ENCODE measurements at places on chromosomes 16 and 17.

DNA sequence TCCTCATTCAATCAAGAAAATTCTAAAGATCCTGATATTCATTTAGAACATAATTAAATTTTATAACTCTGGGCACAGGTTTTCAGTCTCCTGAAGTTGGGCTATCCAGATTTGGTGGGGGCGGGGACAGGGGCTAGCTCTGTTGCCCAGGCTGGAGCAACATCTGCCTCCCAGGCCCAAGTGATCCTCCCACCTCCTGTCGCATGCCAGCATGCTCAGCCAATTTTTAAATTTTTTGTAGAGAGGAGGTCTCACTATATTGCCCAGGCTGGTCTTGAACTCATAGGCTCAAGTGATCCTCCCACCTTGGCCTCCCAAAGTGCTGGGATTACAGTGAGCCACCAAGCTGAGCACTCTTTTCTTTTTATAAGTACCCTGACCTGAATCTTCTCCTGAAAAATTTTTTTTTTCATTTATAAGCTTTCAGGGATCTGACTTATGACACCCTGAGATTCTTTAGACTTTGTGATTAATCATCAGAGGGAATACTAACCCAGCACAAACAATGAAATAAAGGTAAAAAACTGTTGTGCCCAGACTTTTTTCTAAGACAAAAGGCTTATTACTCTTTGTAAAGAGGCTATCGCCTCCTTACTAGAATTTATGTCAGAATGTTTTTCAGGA, 62.6 kb downstream of the TUBD1 start:
- DNase-seq: no peak

DNA sequence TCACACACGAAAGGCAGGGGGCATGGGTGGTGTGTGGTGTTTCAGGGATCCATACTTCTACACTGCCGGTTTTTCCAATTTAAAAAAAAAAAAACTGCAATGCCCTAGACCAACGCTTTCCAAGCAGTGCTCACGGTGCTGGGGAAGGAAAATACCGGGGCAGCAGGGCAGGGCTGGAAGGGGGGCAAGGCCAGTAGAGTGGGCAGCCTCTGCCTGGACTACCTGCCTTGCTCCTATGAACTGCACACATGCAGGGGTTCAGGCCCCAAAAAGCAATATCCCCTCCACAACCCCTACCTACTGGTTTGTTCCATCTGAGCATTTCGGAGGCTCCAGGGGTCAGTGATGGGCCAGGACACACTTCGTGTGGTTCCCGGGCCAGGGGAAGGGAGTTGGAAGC, 29.4 kb downstream of the RPH3AL start:
- no peak for DNase-seq

- DNase-seq: no peak
These were observed 199.8 kb downstream of the CYB561 start for GRCh38 chr17:63246344-63246743.

DNA sequence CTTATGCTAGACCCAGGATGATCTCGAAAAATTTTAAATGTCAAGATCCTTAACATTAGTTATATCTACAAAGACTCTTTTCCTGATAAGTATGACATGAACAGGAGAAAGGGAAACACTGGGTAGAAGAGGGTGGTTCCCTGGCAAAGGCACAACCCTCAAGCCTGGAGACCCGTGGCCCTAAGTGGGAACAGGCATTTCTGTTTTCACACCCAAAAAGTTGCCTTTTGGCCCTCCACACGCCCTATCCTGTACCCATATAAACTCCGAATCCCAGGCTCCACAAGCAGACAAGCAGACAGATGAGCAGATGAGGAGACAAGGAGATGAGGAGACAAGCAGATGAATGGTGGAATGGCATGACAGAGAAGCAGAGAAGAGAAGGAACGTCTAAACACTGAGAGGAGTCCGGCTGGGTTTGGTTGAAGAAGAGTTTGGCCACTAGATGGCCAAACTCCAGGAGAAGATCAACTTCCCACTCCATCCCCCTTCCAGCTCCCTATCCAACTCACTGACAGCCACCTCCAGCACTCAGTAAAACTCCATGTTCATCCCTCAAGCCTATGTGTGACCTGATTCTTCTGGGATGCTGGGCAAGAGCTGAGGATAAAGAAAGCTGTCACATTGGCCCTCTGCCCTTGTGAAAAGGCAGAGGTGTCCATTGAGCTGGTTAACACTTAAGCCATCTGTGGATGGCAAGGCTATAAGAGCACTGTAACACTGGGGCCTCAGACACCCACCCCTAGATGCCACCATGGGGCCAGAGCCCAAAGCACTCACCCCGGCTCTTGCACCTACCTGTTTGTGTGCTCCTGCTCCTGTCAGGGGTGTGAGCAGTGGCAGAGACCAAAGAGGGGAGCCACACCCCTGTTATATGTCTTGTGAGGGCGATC, 139.6 kb upstream of the FAM20A start:
- DNase-seq: no peak

DNA sequence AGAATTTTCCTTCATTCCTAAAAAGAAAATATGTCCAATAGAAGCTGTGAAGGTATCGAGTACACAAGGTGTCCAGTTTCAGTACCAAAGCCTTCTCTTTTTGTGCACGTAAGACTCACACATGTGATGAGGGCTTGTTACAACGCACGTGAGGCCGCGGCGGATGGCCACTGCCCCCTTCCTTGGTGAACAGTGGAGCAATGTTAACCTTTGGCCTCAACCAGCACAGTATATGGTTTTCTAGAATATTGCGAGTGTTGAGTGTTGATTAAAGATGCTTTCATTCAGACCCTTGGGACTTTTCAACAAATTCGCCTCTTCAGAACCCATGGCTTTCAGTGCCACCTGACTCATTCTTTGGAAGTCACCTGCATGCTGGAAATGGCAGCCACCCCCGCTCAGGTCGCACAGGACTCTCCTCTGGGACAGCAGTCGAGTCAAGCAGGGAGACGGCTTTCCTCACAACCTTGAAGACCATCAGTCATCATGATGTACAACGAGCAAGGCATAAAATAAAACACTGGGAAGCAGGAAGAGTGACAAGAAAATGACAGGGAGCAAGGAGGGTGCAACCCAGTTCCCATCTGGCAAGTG, 14.5 kb downstream of the MAP1LC3B start:
- DNase-seq: no peak

GRCh38 chr16:49494891-49495566, 121.4 kb downstream of the C16orf78 start:
- DNase-seq: no peak

- no peak for DNase-seq
These were observed 20.1 kb downstream of the GPRC5B start for GRCh38 chr16:19864566-19864965.

- no peak for DNase-seq
These were observed 58.8 kb downstream of the SLFN11 start for GRCh38 chr17:35314415-35315216.

DNA sequence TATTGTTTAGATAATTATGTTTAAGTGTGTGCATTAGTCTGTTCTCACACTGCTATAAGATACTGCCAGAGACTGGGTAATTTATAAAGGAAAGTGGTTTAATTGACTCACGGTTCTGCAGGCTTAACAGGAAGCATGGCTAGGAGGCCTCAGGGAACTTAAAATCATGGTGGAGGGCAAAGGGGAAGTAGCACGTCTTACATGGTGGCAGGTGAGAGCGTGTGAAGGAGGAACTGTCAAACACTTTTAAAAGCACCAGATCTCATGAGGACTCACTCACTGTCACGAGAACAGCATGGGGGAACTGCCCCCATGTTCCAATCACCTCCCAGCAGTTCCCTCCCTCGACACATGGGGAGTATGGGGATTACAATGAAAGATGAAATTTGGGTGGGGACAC, 203.5 kb upstream of the GOT2 start:
- no peak for DNase-seq

DNA sequence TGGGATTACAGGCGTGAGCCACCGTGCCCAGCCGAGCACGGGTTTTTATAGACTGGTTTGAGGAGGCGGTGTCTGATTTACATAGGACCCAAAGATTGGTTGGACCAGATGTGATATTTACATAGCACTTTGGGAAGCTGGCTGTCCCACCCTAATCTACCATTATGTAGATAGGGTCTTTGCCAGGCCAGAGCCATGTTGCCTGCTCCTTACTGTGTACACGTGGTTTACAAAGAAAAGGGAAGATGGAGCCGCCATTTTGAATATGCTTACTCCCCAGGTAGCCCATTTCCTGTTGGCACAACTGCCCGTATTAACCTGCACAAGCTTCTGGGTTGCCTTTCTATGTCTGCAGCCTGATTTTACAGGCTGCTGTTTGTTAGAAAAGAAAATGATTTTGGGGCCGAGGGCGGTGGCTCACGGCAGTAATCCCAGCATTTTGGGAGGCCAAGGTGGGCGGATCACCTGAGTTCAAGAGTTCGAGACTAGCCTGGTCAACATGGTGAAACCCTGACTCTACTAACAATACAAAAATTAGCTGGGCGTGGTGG, 89.9 kb upstream of the EEF2KMT start:
- no peak for DNase-seq
